ENCODE measurements at places on chromosomes 2 and 18.

DNA sequence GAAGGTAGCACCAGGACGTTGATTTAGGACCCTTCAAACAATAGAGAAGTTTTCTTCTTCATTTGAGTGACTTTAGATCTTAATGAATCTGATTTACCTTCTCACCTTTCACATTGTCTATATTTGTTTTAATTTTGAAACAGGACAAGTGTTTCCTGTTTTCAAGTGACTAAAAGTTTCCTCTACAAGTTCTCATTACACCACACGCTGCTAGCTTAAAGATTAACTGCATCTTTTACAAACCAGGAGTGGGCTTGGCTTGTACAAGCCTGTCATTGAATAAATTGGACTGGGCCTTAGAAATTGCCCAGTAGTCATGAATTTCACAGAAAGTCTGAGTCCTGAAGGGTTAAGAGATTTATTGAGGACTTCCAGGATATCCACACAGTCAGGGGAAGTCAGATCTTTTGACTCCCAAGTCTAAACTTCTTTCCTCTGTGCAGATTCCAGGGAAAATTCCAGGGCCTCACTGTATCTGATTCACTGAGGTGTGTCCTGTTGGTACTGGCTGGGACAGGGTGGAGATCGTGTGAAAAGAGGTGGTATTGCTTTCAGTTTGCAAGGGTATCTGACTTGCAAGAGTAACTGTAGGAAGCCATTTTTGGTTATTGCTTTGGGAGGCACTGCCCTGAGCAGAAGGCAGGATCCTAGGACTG lies 3.4 kb downstream of the SGPP2 start:
- no peak for DNase-seq

DNA sequence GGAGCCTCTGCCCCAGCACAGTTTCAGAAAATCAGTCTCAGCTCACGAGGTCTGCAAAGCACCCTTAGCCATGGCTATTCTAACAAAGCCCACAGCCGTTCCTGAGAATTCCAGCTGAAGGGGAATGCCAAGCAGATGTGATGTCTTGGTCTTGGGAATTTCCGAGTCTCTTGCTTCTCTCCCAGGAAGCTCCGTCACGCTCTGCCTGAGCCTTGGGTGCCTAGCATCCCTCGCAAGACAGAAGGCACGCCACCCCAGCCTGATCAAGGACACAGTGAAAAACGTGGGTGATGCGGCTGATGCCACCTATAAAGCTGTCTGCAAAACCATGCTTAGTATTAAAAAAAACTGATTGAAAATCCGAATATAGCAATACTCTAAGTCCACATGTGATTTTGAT lies 254.6 kb downstream of the SH3BP4 start:
- DNase-seq = no peak

- DNase-seq = no peak
These were observed 29.1 kb downstream of the RTP5 start for GRCh38 chr2:241898463-241899270.

- no peak for DNase-seq
These were observed 345.0 kb downstream of the NCKAP5 start for GRCh38 chr2:133223226-133223625.

DNA sequence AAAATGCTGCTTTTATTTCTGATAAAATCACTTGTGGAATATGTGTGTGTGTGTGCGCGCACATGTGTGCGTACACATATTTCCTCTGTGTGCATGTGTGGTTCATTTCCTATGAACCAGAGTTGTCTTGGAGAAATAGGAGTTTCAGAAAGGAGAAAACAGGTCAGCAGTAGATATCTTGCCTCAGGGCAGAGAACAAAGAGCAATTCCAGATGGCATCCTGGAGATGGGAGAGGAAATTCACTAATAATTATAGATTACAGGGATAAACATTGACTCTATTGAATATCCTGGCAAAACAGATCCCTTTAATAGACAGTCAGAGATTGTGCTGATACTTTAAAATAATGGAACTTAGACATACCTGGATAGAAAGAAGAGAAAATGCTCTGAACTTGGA lies 298.0 kb downstream of the TRIB2 start:
- no peak for DNase-seq

GRCh38 chr2:111653913-111654312 lies 230.1 kb downstream of the ANAPC1 start:
- no peak for DNase-seq

- DNase-seq = no peak
These were observed 159.2 kb upstream of the THUMPD2 start for GRCh38 chr2:39938035-39938835.

GRCh38 chr2:2095360-2096093 lies 235.5 kb downstream of the MYT1L start:
- no peak for DNase-seq

GRCh38 chr2:151916632-151917031 lies 88.4 kb upstream of the ARL5A start:
- no peak for DNase-seq

- no peak for DNase-seq
These were observed 49.6 kb upstream of the SLC5A7 start for GRCh38 chr2:107936433-107937359.

- DNase-seq = no peak
These were observed 45.6 kb downstream of the ZRANB3 start for GRCh38 chr2:135485441-135485840.

DNA sequence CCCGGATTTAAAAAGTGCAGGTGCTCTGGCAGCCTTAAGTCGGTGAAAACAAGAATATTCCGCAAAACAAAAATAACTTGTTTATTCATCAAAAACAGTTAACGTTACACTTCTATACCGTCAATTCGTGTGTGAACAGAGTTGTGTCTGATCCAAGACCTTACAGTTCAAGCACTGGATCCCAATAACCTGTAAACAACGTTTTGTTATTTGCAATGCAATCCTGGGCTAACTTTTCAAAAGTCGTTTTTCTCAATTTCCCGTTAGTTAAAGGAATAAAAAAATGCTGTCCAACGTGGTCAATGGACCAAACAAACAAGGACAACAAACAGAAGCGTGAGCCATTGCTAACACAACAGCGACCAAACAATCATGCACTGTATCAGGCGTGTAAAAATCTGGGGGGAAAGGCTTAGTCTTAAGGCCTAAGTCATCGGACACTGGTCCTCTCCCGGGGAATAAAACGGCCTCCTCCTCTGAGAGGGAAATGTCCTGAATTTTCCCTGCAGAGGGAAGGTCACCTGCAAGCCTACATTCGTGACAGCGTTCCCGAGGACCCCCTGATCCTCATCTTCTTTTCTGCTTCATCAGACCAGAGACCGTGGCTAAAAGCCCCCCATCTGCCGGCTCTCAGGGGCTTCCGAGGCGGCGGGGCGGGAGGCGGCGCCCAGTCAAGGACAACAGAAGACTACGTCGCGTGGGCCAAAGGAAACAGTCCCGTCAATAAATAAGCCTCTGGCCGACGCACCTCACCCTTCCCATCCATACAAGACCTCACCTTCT lies 490 bp downstream of the NDUFS1 start:
- no peak for DNase-seq

DNA sequence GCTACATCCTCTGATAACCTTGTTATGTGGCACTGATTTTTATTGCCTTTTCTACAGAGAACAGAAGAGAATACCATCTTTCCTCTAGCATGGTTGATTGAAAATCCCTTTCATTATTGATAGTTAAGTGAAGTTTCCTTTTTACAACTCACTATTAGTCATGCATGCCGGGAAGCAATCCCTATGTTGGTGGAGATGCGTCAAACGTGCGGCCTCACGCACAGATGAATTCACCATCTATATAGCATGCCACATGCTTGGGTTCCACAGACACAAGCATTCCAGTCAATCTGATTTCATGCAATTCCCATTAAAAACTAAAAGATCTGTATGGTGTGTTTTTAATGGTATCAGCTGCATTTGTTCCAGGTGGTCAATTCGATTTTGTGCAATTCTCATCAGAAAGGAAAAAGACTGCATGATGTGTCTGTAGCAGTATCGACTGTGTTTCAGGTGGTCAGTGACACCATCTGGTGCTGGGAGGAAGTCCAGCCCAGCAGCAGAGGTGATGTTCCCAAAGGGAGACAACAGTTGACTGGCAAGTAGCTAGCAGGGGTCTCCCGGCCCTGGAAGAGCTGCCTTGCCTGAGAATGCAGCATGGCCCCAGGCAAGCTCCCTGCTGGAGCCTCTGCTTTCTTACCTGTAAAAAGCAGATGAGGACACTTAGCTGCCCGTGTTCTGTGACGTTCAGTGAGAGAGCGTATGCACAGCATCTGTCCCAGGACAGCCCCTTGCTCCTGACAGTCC lies 151.3 kb upstream of the NCK2 start:
- DNase-seq = no peak

- no peak for DNase-seq
These were observed 80.9 kb downstream of the CABYR start for GRCh38 chr18:24219561-24220317.

GRCh38 chr18:23529604-23530003 lies 26.3 kb downstream of the RMC1 start:
- DNase-seq = no peak

DNA sequence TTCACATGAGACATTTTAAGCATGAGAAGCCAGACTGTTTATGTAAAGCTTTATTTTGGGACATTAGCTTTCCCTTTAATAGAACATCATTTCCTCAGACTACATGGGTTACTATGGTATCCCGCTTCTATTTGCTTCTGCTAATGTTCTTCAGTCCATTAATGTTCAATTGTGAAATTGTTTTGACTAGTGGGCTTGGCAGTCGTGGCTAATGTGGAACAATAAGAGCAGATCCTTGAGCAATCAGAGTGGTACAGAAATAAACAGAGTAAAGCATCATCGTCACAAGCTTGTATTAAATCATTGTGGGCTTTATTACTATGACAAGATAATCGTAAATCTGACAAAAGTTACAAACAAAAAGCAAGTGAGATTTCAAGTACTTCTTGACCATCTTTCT lies 60.2 kb downstream of the PDE1A start:
- DNase-seq = no peak

- DNase-seq = no peak
These were observed 243.7 kb downstream of the GLI2 start for GRCh38 chr2:120979398-120979797.

DNA sequence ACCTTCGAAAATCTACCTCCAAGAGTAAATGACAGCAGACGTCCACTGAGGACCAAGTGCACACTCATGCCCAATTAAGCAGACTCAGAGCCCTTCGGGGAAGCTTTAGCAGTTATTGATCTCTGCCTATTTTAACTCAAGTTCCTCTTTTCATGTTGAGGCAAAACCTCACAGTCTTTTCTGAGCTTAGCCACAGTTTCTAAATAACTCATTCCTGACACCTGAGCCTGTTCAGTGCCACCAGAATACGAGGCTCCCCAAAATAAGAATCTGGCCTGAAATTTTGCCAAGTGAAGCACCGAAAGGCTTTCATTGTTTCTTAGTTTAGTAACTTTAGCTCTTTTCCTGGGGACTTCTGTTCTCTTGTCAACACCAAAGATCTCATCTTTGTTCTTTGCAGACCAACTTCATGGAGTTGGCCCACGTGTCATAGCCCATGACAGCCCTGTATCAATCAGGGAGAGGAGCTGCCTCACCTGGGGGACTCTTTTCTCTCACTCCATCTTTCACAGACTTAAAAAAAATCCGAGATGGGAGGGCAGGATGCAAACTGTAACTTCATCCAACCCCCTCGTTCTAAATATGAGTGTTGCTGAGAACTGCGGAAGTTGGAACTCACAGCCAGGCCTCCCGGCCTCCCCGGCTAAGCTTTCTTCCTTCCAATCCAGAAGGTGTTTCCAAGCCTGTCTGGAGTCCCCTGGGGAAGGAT lies 22.2 kb downstream of the INPP5D start:
- DNase-seq = no peak

GRCh38 chr2:216081012-216081411 lies 597 bp downstream of the PECR start:
- DNase-seq = no peak

DNA sequence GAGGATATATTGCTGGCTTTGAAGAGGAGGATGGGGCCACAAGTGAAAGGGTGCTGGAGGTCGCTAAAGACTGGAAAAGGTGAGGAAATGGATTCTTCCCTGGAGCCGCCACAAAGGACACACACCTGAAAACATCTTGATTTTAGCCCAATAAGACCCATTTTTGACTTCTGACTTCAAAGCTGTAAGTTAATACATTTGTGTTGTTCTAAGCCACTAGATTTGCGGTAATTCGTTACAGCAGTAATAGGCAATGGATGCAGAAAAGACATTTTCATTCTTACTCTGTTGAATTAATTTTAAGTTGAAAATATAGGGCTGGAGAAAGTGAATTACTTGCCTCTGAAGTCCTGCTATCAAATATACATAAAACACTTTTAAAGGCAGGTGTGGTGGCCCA lies 117.7 kb upstream of the RAB12 start:
- DNase-seq = no peak

DNA sequence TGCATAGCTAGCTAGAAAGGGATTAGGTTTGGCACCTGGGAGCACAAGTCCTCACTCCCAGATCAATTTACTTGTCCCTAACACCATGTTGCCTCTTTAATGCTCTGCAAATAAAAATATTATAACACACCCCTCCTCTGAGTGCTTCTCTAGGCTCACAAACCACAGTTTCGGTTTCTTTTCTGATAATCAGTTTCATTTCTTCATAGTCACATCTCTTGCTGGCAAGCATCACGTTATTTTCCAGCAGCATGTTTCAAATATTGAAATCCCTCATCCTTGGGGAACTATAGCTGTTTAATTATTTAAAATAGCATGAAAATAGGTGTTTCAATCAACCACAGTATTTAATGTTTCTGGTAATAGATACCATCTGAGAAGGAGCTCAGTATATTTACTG lies 13.9 kb upstream of the SMCHD1 start:
- DNase-seq = no peak

- no peak for DNase-seq
These were observed 70.9 kb upstream of the HS6ST1 start for GRCh38 chr2:128389388-128390086.

- no peak for DNase-seq
These were observed 114.1 kb upstream of the HDAC4 start for GRCh38 chr2:239514754-239515530.

- no peak for DNase-seq
These were observed 965.0 kb downstream of the DCDC2C start for GRCh38 chr2:4668381-4668780.

- no peak for DNase-seq
These were observed 135.0 kb upstream of the ACKR3 start for GRCh38 chr2:236434593-236434992.

GRCh38 chr2:192700934-192701333 lies 506.2 kb upstream of the TMEFF2 start:
- DNase-seq = no peak

- no peak for DNase-seq
These were observed 149.3 kb downstream of the PIEZO2 start for GRCh38 chr18:11000071-11000470.

GRCh38 chr18:61360404-61361383 lies 27.5 kb downstream of the CDH20 start:
- DNase-seq = no peak

- DNase-seq = no peak
These were observed 146.2 kb downstream of the LDLRAD4 start for GRCh38 chr18:13364721-13365205.

DNA sequence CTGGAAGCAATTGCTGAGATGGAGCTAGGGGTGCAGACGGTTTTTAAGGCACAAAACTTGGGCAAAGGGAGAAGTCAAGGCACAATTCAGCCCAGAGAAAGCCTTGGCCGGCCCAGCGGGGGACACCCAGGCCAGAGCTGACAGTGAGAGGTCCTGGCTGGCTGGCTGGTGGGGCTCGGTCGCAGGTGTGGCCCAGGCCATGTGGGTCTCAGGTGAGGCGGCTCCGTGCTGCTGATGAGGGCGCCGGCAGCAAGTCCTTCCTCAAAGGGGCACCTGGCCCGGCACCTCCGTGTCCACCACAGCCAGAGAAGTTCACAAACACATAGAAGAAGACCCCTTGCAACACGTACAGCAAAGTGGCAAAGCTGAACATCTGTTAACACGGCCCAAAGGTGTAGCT lies 54.2 kb upstream of the LDLRAD4 start:
- DNase-seq = no peak

- no peak for DNase-seq
These were observed 426.1 kb downstream of the PARD3B start for GRCh38 chr2:204971206-204971907.

Measured in stimulated activated CD8-positive, alpha-beta memory T cell treated with anti-CD3 and anti-CD28 coated beads, Interleukin-4, amount 100 ng/mL, for 1 hour (primary cell).